ENCODE measurements at places on chromosomes 5 and 9. TPM values are rescaled to one million over a fixed set of nuclear protein-coding genes. Genes with fewer than 3 reads are reported as not detected.

GRCh38 chr5:32785611-32786254, 74.6 kb downstream of the NPR3 start:
- no peak for DNase-seq

- no peak for DNase-seq
Measured at GRCh38 chr5:78025540-78025939, 249.4 kb upstream of the TBCA start.

- no peak for DNase-seq
Measured at GRCh38 chr5:164475339-164475977, 970.0 kb downstream of the MAT2B start.

DNA sequence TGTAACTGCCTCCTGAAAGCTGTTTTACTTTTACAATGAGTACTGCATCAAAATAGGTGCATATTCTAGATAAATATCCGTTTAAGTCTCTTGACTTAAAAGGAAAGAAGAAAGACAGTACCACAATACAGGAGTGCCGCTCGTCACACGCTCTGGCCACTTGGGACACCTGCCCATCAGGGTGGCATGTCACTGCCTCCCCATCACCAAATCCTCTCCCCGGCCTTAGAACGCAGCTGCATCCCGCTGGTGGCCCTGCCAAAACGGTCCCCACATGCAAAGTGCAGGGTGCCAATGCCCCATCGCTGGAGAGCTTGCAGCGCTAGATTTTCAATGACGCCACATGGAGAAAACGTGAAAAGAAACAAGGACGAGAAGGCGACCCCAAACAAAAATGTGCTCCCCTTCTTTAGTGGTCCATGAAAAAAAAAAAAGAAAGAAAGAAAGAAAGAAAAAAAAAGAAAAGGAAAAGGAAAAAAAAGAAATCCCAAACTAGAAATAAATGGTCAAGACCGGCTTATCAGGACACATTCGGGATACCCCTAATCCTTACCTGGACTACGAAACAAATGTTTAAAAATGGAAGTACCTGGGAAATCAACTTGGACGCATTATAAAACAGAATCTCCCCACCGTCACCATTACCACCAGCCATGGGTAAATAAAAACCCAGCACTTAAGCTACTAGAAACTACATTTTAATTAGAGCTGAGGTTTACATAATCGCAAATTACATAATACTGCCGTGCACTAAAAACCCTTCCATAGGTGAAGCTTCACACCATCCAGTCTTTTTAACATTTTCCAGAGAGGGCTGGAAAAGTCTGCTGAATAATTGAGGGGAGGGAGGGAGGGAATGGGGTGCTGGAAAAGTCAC, 1.0 kb downstream of the ANKH start:
- no peak for DNase-seq

DNA sequence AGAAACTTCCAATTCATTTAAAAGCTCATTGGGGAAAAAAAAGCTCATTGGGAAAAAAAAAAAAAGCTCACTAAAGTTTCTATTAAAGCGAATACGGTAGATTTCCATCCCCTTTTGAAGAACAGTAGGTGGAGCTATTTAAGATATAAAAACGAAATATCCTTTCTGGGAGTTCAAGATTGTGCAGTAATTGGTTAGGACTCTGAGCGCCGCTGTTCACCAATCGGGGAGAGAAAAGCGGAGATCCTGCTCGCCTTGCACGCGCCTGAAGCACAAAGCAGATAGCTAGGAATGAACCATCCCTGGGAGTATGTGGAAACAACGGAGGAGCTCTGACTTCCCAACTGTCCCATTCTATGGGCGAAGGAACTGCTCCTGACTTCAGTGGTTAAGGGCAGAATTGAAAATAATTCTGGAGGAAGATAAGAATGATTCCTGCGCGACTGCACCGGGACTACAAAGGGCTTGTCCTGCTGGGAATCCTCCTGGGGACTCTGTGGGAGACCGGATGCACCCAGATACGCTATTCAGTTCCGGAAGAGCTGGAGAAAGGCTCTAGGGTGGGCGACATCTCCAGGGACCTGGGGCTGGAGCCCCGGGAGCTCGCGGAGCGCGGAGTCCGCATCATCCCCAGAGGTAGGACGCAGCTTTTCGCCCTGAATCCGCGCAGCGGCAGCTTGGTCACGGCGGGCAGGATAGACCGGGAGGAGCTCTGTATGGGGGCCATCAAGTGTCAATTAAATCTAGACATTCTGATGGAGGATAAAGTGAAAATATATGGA, at the start of gene PCDHGA12:
PCDHGA12 (plus strand) TSS at position 176 of the 782 bp plus-strand sequence; CDS start at position 429, 253 bp downstream.
- peak; percentile 48 for DNase-seq

GRCh38 chr9:138075961-138076649, 198.5 kb downstream of the CACNA1B start:
- no peak for DNase-seq

DNA sequence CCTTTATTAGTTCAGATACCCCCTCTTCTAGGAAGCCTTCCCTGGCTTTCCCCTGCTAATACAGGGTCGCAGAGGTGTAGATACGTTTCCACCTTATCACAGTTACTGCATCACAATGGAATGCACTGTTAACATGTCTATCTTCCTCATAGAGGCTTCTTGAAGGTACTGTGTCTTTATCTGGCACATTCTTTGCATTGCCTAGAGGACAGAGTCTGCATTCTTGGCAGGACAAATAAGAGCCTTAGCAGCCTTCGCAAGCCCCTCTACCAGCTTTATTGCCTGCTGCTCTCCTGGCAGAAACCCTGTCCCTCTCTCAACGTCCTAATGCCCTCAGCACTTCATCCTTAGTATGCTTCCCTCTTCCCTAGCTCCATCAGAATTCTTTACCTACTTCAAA, 31.6 kb downstream of the SLC1A3 start:
- no peak for DNase-seq

GRCh38 chr5:53557386-53557785, 3.1 kb upstream of the NDUFS4 start:
- no peak for DNase-seq

GRCh38 chr5:161547738-161548486, 1.4 kb upstream of the GABRB2 start:
- no peak for DNase-seq

- DNase-seq, result no peak
Measured at GRCh38 chr5:175717837-175718236, 60.0 kb downstream of the HRH2 start.

DNA sequence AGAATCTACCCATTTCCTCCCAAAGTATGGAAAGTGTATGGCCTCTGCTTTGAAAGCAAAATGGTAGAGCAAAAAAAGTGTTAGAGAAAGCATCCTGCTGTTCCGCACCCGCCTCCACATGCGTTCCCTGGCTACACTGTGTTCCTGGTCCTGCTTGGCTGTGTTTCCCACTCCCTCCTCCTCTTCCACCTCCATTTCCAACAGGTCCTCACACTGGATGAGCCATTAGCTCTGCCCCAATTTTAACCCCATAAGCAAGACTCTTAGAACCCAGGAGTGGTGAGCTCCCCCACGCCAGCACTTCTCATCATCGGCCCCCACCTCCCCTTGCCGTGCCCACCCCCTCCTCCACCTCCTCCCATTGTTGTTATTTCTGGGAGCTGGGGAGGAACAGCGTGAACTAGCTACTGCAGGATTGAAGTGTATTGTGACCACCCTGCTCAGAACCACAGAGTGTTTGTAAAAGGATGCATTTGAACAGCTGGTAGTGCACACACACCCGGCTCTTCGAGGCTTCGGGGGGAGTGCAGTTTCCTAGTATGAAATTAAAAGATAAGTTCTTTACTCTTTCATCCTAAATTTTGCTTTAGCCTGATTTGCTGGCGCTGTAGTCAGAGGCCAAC, 120.0 kb downstream of the PDZD2 start:
- DNase-seq, result no peak

DNA sequence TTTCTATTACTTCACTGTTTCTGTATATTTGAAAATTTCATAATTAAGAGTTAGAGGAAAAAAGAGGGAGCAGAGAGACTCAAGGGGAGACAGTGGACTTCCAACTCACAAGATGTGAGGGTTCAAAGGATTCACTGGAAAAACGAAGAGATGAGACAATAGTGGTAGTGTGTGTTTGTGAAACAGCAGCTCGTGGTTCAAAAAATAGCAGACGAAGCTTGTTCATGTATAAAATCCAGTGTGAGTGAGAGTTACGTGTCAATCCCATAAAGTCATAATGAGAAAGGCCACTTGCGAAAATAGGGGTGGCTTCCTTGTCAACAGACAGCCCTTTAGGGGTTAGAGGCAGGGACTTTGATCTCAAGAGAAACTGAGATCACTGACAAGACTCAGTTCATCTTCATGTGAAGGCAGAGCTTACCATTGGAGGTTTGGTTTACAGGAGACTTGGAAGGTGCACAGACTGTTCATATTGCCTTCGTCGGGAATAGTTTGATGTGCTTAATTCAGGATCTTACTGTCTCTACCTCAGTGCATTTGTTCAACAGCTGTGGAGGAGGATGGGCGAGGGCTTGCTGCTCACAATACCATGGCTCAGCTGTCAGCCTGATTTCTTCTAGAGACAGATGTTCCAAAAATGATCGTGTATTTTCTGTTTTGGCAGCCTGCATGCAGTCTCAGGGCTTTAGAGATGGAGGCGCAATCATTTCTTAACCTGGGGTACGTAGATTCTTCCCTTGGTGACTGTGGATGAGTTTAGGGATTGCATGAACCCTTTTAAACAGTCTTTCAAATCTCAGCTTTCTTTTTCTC, 105.7 kb upstream of the KLF9 start:
- no peak for DNase-seq

DNA sequence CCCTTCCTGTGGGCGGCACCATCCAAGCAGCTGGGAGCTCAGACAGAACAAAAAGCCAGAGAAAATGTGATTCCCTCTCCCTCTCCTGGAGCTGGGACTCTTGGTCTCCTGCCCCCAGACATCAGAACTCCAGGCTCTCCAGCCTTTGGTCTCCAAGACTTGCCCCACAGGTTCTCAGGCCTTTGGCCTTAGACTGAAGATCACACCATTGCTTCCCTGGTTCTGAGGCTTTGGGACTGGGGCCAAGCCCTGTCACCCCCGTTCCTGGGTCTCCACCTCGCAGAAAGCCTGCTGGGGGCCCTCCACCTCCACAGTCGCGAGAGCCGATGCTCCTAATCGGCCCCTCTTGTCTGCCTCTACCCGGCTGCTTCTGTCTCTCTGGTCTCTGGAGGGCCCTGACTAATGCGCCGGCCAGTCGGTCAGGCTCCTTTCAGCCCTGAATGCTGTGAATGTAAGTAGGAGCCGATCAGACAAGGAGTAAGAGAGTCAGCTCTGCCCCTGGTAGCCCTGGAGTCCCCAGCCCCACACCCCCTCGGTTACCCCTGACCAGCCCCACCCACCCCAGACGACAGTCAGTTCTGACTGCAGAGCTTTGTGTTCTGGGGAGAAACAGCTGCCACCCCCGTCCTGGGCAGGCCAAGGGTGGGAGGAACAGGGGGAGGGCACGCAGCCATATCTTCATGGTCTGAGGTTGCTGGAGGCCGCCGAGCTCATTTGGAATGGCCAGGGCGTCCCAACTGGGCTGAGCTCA, 57.5 kb downstream of the VAV2 start:
- no peak for DNase-seq

- no peak for DNase-seq
Measured at GRCh38 chr5:85484982-85485574, 1100.4 kb upstream of the EDIL3 start.

DNA sequence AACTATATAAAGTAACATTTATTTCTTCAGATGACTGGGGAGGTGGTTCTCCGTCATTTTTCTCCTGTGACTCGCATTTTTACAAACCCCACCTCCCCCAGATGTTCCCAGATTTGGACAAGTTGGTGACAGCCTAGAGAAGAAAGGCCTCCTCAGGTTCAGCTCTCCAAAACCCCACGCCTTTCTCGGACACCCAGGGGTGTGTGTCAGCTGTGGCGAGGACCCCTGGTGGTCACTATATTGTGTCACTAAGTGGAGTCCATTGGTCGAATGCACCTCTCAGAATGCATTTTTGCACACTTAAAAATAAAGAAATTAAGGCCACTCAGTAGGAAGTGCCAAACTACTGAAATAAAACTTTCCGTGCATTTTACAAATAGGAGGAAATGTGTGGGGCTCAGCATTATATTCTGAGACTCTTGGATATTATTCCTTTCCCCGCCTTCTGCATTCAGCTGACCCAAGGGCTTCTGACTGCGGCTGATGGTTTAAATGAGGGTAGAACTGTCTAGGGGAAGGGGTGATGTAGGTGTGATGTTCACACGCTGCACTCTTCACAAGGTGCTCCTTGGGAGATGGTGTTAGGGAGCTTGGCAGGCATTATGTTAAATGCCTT, 47.6 kb downstream of the ACO1 start:
- no peak for DNase-seq

DNA sequence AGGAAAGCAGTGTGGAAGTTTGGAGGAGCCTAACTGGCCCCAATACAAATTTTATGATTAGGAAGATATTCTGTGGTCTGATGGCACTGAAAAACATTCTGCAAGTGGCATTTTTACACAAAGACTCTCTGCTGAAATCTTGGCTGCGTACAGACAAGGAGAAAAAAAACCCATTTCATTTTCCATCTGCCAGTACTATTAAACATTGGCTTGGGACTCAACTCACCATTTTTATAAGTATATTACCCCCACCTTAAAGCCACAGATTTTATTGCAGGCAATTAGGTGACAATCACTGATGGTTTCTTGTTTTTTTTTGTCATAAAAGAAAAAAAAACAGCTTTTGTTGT, 206.9 kb downstream of the PTTG1 start:
- no peak for DNase-seq

DNA sequence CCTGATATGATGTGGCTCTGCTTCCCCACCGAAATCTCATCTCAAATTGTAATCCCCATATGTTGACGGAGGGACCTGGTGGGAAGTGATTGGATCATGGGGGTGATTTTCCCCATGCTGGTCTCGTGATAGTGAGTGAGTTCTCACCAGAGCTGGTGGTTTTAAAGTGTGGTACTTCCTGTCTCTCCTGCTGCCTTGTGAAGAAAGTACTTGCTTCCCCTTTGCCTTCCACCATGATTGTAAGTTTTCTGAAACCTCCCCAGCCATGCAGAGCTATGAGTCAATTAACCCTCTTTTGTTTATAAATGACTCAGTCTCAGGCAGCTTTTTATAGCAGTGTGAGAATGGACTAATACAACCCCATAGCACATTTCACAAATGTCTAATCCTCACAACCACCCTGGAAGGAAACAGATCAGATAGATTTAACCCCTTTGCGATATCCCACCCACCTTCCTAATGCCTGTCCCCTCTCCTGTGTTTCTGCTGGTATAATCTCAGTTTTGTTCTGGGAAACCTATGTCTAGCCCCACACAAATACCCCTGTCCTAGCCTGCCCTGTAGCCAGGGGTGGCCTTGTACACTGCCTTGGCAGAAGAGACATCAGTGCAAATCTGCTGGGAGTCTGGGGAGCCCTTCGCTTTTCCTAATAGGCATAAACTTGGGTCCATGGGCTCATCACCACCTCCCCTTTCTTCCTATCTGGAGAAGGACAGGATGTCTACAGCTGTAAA, 157.0 kb upstream of the RAI14 start:
- no peak for DNase-seq

- DNase-seq, result no peak
Measured at GRCh38 chr5:134006115-134006514, 1.3 kb upstream of the VDAC1 start.

Gene PFN3
- 0.82 TPM for total RNA-seq

Gene GPX3
- total RNA-seq, result 4.1 TPM

Gene ELP1
- total RNA-seq, result 51.8 TPM

Gene FOXD4L4
- total RNA-seq, result 0.41 TPM

Gene STPG3
- not detected for total RNA-seq

Gene SOHLH1
- total RNA-seq, result not detected

Gene RNF208
- total RNA-seq, result 0.82 TPM

Gene SLC25A25
- total RNA-seq, result 29.8 TPM
